M059J (cell line): ENCODE measurements at places on chromosomes 12 and 14.

DNA sequence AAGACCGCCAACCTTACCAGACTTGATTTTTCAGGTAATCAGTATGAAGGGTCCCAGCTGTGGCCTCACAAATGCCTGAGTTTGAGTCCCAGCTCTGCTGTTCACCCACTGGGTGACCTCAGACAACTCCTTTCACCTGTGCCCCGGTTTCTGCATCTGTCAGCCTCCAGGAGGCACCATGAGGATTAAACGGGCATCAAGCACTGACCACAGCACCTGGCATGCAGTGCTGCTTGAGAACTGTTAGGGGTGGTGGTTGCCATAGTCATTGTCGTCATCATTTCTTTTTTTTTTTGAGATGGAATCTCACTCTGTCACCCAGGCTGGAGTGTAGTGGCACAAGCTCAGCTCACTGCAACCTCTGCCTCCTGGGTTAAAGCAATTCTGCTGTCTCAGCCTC lies 57.9 kb downstream of the PHETA1 start:
- peak; percentile 25 for DNase-seq

GRCh38 chr12:22103418-22103817 lies 57.4 kb downstream of the CMAS start:
- DNase-seq, result no peak

- peak; percentile 83 for DNase-seq
These were observed 7.0 kb downstream of the PITPNM2 start for GRCh38 chr12:123143736-123144461.

- DNase-seq, result no peak
These were observed 6.2 kb downstream of the SERPINA1 start for GRCh38 chr14:94382099-94382715.

- DNase-seq, result peak; percentile 91
These were observed 168.0 kb downstream of the RAD51B start for GRCh38 chr14:67987606-67988005.

DNA sequence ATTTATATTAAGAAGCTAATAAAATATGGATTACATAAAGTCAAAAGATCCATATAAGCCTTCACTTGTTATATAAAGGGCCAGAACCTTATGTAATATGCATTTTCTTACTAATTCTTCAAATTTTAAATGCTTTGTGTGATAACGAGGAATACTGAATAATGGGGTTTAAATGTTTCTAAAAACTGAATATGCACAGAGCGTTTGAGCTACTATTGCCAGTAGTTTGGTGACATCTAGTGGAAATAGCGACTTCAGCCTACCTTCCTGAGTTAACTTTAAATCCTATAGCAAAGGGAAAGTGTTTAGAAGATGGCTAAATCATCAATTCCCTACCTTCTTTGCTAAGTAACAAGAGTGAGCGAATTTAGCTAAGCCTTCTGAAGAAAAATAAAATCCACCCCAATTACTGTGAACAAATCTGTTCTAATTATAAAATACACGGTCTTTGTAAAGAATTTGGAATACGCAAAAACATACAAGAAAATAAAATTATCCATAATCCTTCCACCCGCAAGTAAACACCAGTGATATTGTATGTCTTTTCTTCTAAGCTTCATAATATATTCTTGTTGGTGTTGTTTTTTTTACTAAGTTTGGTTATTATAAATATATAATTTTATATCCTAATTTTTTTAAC lies 115.5 kb upstream of the G2E3 start:
- peak; percentile 42 for DNase-seq

DNA sequence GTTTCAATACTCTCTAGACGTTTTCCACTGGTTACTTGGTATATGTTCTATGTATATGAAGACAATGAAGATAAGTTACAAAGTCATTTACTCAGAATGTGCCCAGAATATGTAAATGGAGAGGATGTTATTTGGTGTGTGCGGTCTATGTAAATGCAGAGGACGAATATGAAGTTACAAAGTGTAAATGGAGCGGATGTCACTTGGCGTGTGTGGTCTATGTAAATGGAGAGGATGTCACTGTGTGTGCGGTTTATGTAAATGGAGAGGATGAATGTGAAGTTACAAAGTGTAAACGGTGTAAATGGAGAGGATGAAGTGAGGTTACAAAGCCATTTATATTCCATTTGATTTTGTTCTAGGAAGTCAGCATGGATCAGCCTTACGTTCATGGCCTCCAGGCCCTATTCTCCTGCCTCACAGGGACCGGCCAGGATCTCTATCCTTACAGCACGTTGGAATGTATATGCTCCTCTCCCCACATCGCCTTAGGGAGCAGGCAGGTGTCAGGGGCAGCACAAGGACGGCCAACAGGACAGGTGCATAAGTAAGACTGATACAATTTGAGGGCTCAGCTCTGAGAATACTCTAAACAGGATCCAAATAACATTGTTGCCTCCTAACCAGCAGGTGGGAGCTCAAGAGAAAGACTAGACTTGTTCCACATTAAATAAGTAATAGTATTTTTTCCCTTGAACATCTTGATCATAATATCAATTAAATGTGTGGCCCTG lies 42.4 kb downstream of the GLRX5 start:
- no peak for DNase-seq

GRCh38 chr14:68349900-68350629 lies 442.8 kb downstream of the ZFP36L1 start:
- DNase-seq, result no peak

DNA sequence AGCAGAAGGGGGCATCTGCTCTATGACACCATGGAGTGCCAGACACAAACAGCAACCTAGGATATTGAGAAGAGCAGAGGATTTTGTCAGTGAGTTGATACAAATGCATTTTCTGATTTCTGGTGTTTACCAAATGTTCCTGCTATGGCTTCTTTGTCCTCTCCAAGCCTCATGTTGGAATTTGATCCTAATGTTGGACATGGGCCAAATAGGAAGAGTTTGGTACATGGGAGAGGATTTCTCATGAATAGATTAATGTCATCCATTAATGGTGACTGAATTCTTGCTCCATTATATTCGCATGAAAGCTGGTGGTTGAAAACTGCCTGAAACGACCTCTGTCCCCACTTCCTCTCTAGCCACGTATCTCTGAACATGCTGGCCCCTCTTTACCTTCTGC lies 1002.2 kb upstream of the FLRT2 start:
- DNase-seq, result no peak

GRCh38 chr12:130031571-130032189 lies 127.9 kb upstream of the TMEM132D start:
- peak; percentile 13 for DNase-seq

GRCh38 chr12:55762646-55763045 lies 19.7 kb downstream of the GDF11 start:
- DNase-seq, result no peak

GRCh38 chr12:17456486-17456885 lies 633.5 kb downstream of the RERGL start:
- DNase-seq, result no peak

DNA sequence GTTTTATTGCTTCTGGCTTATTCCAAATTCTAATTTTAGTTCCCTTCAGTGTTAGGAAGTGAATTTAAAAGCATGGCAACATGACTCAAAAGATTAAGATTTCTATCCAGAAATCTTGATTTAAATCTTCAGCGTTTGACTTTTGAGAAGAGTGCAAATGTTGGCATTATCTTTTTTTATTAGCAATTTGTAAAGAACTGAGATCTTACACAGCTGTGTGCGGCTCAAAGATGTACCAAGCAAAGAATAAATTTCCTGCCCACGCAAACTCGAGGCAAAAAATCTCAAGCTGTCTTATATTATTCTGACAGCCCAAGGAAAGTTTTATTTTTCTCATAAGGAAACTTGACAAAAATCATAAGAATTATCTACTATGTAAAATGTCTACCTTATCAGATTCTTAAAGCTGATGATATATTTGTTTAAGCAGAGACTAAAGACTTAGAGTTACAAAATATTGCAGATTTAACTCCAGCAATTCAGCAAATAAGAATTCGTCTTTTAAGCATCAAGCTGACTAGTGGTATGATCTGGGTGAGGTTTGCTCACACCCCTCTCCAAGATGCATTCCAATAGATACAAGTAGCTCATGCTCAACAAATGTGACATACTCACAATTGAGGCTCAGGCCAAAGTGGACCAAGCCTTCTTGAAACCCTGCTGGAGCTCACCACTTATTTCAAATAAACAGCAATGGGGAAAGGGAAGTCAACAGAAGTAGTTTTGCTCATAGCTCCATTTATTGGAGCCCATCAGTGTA lies 47.4 kb upstream of the POC1B start:
- no peak for DNase-seq

GRCh38 chr12:46557539-46558373 lies 185.2 kb upstream of the SLC38A2 start:
- DNase-seq, result peak; percentile 74

GRCh38 chr12:45644541-45644940 lies 85.0 kb upstream of the ARID2 start:
- peak; percentile 22 for DNase-seq

- no peak for DNase-seq
These were observed 27.9 kb downstream of the VWF start for GRCh38 chr12:6096527-6096926.

GRCh38 chr14:91977884-91978283 lies 30.4 kb upstream of the FBLN5 start:
- no peak for DNase-seq

DNA sequence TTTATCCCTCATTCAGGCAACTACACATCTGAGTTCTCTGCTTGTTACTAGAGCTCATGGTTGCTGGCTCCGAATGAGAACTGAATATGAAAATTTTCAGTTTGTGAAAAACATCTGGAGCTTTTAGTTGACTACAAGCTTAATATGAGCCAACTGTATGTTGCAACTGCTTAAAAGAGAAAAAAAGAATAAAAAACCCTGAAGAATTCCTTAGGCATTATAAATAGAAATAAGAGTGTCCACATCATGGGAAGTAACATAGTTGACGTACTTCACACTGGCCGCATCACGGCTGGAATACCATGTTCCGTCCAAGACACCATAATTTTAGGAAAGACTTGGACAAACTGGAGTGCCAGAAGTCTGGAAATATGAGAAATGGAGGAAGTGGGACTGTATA lies 57.9 kb downstream of the PDE3A start:
- no peak for DNase-seq
